ENCODE measurements at places on chromosomes 12 and 14.

DNA sequence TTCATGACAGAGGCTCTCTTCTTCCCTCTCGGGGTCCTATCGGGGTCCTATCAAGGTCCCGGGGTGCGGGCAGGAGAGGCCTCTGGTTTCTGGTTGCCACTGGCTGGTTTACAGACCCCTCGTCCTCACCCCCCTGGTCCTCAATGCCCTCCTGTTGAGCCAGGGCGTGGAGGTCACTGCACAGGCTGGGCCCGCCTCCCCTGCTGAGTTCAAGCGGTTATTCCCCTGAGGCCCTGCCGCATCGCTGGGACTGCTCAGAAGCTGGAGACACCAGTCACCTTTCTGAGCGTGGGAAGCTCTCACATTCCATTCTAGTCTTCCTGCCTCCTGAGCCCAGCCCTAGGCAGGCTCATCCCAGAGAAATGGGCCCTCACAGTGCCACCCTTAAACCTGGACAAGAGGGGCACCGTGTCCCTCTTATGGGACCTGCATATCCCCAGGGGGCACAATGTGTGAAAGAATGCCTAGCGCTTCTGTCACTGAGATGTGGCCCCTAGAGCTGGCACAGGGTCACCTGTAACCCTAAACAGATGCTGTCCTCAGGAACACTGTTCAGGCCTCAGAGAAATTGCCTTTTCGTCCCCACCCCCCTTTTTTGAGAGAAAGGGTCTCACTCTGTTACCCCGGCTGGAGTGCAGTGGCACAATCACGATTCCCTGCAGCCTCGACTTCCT is 177.7 kb upstream of the RGS6 start:
- DNase-seq, result no peak

- DNase-seq, result no peak
These were observed 214.6 kb upstream of the NOS1 start for GRCh38 chr12:117576053-117576452.

DNA sequence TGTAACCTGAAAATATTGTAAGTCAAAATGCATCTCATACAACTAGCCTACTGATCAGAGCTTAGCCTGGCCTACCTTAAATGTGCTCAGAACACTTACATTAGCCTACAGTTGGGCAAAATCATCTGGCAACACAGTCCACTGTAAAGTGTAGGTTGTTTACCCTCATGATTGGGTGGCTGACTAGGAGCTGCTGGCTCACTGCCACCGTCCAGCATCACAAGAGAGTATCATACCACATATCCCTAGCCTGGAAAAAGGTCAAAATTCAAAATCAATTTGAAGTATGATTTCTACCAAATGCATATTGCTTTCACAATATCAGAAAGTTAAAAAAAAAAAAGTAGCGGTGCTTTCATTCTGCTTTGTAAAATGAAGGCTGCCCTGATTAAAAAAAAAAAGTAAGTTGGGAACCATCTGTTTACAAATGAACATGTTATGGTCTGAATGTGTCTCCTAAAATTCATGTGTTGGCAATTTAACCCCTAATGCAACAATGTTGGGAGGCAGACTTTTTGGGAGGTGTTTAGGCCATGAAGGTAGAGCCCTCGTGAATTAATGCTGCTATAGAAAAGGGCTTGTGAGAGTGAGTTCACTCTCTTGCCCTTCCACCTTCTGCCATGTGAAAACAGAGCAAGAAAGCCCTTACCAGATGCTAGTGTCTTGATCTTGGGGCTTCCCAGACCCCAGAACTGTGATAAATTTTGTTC is 211.8 kb downstream of the PPM1H start:
- no peak for DNase-seq

DNA sequence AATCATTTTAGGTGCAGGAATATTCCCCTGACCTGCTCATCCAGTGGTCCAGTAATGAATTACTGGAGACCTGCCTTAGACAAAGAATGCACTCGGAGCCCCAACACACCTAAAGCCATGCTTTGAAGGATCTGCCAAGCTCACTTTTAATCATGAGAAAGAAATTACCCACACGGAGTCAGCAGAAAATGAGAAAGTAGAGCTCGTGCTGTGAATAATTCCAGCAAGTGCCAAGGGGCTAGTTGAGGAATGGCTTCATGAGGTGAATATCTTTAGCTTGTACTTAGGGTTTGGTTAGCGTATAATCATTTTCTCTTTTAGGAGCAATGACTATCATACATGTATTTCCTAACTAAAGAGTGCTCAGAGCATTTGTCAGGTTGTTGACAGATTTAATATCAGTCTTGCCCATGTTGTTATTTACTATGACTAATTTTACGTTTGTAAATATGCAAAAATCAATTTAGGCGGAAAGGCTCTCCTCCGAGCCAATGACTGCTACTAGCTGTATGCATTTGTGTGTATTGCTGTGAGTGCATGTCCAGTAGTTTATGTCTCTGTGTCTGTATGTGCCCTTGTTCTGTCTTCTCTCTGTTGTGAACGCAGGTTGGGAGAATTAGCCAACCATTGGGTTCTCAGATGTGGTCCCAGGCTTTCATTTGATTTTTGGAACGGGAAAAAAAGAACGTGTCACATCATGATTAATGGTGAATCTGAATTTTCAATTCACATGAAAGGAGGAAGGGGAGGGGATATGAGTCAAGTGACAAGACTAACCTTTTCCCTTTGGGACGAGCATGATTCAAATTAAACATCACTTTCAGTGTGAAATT is 98.4 kb downstream of the RMST start:
- no peak for DNase-seq

- no peak for DNase-seq
These were observed 113.2 kb upstream of the HIF1A start for GRCh38 chr14:61581955-61582615.

- no peak for DNase-seq
These were observed 59.7 kb downstream of the SLC24A4 start for GRCh38 chr14:92382677-92383076.

GRCh38 chr12:107875786-107876185 is 101.3 kb downstream of the ASCL4 start:
- DNase-seq, result no peak

DNA sequence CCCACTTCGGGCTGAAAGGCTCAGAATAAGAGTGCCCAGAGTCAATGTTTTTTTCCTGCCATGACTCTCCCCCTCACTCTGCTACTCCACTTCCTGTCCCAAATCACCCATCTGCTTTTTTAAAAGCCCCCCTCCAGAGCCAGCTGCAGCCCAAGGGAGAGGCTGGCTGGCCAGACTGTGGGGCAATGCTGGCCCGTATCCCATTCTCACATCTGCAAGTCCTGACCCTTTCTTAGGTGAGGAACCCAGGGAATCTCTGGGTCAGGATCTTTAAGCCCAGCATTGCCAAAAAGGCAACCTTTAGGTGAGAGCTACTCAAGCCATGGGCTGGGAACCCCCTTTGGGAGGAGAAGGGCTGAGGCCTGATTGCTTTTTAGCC is 1.7 kb upstream of the ITGA5 start:
- DNase-seq, result peak; percentile 61

GRCh38 chr12:128442096-128442495 is 175.1 kb downstream of the TMEM132C start:
- DNase-seq, result no peak

DNA sequence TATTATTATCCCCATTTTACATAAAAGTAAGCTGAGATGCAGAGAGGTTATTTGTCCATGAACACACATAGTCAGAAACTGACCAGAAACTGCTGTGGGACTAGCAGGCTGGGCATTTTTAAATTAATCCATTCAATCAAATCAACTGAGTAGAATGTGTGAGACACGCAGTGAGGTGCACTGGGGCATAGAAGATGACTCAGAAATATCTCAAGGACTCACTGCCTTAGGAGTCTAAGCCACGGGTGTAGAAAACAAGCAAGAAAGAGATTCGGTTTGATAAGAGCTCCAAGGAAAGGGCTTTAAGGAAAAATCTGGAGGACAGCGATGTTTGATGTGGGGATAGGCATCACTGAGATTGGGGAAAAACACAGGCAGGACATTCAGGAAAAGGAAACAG is 127.8 kb downstream of the ANO2 start:
- no peak for DNase-seq

GRCh38 chr14:95895720-95896119 is 19.1 kb downstream of the TUNAR start:
- no peak for DNase-seq

- DNase-seq, result no peak
These were observed 864.2 kb upstream of the MGAT4C start for GRCh38 chr12:87120440-87120839.

DNA sequence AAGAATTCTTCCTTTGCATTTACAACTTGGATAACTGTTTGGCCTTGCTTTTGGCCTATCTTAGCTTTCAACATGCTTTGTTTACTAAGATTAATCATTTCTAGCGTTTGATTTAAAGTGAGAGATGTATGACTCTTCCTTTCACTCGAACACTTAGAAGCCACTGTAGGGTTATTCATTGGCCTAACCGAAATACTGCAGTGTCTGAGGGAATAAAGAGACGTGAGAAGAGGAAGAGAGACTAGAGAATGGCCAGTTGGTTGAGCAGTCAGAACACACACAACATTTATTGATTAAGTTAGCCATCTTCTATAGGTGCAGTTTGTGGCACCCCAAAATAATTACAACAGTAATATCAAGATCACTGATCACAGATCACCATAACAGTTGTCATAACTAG is 62.3 kb upstream of the CCDC175 start:
- DNase-seq, result no peak

GRCh38 chr12:18998343-18999261 is 130.9 kb upstream of the PLEKHA5 start:
- no peak for DNase-seq

GRCh38 chr14:51855234-51855633 is 5.2 kb upstream of the GNG2 start:
- no peak for DNase-seq

- DNase-seq, result no peak
These were observed 8.0 kb downstream of the IFT43 start for GRCh38 chr14:75993567-75994041.

- no peak for DNase-seq
These were observed 5.6 kb downstream of the TCP11L2 start for GRCh38 chr12:106308121-106308520.

DNA sequence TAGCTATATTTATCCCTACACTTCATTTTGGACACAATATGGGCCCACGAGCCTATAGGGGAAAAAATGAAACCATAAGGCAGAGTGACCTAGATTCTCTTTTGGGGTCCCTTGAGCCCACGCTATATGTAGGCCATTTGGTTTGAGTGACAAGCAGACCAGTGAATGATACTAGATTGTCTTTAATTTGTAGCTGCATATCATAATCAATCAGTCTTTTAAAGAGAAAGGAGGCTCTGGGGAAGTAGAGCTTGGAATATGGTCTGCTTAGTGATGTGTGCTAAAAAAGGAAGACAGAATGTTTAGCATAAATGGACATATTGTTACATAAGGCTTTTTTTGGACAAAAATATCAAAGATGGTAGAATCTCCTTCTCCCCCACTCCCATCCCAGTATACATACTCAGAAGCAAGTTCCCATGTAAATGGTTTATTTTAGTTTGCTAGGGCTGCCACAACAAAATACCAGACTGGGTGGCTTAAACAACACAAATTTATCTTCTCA is 140.8 kb downstream of the CAPZA3 start:
- no peak for DNase-seq

GRCh38 chr12:82648259-82648909 is 38.3 kb upstream of the TMTC2 start:
- no peak for DNase-seq

DNA sequence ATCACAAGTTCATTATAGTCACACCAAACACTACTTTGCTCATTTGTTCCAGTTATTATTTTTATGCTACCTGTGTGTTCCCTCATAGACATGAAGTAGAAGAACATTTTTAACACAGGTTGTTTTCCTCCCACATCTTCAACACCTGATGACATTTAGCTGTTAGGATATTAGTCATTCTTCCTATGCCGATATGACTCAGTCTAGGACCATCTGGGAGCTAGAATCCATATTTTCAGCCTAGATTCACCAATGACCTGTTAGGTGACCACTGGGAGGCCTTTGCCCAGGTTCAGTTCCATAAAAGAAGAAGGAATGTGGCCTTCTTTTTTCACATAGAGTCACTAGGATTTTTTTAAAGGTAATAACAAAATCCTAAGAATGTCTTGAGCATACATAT is 222.8 kb downstream of the C12orf42 start:
- DNase-seq, result no peak

GRCh38 chr14:45811155-45811554 is 558.2 kb upstream of the MIS18BP1 start:
- no peak for DNase-seq

All from tibial nerve (tissue), 4 donors.